COLO829 (cell line): ENCODE measurements at places on chromosomes 1 and 21.

- peak; percentile 81 for DNase-seq
Measured at GRCh38 chr1:177948336-177948972, 21.4 kb downstream of the SEC16B start.

- no peak for DNase-seq
Measured at GRCh38 chr1:4529446-4530165, 124.8 kb upstream of the AJAP1 start.

DNA sequence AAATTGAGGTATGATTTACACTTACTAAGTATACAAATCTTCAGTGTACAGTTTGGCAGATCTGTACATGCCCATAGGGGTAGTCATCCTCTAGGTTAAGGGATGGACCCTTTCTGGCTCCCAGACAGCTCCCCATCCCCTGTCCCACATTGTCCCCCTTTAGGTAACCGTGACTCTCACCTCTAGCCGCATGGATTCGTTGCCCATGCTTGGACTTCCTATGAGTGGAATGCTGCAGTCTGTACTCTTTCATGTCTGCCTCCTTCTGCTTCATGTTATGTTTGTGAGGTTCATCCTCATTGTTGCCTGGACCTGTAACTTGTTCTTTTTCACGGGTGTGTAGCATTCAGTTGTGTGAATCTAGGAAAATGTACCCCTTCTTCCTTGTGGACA is 20.3 kb downstream of the SLC37A1 start:
- no peak for DNase-seq

GRCh38 chr1:51341876-51342496 is 11.6 kb upstream of the TTC39A start:
- no peak for DNase-seq

DNA sequence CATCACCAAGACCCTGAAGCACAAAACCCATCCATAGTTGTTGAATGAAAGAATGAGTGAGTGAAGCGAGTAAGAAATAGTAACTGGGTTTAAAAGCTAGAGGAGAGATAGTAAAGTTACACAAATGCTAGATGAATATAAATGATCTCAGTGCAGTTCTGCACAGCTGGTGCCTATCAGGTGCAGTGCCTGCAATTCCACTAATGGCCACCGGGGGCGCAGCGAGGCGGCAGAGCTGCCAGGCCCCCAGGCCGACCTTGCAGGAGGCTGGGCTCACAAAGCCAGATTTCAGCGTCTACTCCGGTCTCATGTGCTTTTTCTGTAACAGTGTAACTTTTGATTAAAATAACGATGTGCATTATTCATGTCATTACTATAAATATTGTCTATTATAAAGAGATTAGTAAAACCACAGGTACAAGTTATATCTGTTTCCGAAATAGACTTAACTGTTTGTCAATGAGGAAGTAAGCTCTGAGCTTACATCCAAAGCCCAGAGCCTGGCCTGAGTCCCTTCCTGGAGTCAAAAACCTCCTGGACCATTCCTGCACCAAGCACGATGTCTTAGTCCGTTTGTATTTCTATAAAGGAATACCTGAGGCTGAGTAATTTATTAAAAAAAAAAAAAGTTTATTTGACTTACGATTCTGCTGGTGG is 477.6 kb downstream of the NPHP4 start:
- peak; percentile 65 for DNase-seq

GRCh38 chr1:61226791-61227567 is 144.6 kb downstream of the NFIA start:
- DNase-seq: no peak

DNA sequence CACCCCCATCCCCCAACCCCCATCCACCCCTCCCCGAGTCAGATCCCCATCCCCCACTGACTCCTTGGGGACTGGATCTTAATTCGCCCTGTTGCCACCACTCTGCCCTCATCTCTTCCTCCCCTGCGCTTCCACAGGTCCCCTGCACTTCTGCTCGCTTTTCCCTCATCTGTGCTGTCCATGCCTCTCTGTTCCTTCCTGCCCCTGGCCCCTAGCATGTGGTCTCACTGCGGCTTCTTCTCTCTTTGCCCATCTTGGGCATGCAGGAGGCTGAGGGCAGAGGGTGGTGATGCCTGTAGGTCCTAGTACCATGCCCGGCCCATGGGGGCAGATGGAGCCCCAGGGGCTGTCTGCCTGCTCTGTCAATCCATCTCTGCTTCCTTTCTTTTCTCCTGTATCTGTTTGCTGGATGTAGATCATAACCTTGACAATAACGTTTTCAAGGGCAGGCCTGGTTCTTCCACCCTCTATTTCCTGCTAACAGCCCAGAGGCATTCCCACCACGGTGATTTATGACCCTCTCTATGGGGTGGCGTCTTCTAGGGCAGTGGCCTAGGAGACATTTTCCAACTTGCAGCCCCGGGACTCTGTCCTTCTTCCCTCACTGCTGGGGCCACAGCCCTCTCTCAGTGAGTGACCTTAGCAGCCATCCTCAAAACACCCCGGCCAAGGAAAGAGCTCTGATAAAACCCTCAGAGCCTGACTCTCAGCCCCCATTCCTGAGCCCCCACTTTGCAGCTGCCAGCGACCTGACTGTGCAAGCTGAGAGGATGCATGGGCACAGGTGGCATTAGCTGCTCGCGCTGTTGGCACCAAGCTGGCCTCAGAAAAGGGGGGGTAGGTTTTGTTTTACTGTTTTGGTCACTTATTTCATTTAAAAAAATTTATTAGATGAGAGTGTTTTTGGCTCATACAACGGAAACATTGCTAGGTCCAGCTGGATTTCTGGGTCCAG is 33.9 kb downstream of the TMEM51 start:
- DNase-seq: no peak

DNA sequence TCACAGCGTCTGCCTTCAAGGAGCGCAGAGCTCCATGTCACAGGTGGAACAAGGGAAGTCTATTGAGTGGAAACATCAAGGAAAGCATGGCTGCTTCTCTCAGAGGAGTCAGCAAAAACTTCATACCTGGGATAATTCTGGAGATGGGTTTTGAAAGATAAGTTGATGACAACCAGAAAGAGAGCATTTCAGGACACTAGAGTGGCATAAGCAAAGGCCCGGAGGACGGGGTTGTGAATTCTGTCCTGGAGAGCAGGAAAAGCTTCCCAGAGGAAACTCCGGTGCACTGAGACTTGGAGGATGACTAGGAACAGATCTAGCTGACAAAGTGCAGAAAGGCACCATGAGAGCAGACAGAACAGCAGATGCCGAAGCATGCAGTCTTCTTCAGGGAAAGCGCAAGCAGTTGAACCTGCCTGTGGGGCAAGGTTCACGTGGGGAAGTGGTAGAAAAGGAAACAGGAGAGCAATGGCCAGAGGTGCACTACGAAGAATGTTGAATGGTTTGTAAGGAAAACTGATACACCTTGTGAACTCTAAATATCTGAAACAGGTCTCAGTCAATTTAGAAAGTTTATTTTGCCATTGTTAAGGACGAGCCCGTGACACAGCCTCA is 222.9 kb downstream of the PLPP3 start:
- no peak for DNase-seq

DNA sequence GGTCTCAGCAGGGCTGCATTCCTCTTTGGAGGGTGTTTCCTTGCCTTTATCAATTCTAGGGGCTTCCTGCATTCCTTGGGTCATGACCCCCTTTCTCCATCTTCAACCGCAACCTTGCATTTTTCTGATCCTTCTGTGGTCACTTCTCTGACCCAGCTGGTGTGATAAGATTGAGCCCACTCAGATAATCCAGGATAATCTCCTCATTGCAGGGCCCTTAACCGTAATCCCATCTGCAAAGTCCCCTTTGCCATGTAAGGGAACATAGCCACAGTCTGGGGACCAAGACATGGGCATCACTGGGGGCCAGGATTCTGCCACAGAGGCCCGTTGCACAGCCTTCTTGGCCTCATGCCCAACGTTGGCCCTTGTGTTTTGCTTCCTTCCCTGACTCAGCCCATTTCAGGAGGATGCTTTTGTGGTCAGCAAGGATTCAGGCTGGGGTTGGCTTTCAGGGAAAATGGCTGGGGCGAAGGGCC is 35.0 kb upstream of the IL19 start:
- no peak for DNase-seq

- DNase-seq: no peak
Measured at GRCh38 chr1:33122483-33123178, 41.7 kb downstream of the AZIN2 start.

DNA sequence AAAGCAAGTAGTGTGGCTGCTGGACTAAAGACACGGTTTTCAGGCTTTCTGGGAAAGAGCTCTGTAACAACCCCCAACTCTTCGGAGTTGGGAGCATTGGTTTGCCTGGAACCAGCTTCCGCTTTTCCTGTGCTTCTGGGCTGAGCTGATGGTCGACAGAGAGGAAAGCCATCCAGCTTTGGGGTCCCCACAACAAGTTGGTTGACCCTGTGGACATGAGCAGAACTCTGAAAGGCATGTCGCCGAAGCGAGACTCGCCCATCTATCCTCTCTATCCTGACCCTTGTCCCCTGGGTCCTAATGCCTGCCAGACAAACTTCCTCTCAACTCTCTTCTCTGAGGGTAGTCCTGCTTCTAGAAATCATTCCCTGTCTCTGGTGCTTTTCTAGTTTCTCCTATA is 31.9 kb upstream of the FCGR2A start:
- no peak for DNase-seq

- DNase-seq: no peak
Measured at GRCh38 chr1:229941831-229942230, 125.2 kb upstream of the GALNT2 start.

- DNase-seq: no peak
Measured at GRCh38 chr1:54575605-54576290, 27.7 kb downstream of the ACOT11 start.

DNA sequence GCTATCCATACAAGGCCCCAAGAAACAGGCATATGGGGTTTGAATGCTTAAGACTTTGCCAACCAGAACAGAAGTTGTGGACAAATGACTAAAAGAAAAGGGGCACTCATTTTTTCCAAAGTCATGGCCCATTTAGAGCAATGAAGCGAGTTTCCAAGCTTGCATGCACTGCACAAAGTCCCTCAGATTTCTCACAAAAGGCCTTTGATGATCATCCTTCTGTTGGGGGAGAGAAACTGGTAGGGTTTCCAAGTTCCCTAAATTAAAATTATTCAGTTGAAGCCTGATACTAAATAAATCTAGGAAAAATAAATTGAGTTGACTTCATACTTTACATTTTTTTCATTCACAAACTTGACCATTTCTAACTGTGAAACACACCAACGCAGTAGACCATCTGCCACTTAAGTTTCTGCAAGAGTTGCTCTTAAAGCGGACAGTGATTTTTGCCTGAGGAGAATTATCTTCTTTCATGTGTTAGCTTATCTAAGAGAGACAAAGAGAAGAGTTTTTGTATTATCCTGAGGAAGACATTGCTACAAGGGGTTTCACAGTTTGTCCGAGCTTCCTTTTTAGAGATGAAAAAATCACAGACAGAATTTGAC is 139.2 kb downstream of the SEC16B start:
- peak; percentile 43 for DNase-seq

DNA sequence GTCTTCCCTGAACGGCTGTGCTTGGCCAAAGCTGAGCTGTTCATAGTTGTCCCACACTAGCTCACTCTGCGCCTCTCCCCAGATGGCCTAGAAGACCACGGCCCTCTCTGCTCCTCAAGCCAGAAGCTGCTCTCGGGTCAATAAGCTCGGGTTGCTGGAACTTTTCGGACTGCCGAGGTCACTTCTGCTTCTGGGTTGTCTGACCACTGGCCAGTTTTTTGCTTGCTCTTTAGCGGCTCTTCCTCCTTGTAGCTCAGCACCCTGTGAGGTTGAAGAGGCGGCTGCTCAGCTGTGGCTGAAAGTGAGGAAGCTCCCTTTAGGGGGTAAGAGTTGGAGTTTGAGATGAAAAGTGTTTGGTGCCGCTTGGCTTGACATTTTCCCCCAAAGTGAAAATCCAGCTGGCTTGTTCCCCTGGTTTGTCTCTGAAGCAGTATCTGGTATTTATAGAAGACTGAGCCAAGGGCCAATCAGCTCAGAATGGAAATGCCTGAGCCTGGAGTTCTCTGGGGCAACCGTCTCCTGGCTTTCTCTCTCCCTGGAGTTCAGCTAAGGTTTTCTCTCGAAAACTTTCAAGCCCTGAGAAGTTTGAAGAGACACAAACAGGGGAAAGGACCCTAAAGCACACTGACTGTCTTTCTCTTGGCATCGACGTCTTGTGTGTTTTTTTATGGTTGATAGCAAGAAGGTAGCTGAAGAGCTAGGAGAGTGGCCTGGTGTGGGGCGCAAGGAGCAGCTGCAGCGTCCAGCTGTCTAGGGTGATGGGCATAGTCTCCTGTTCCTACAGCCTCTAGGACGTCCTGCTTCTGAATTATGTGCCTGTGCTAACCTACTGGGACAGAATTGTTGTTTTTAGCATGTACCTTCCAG is 72.0 kb downstream of the SYT6 start:
- DNase-seq: no peak

DNA sequence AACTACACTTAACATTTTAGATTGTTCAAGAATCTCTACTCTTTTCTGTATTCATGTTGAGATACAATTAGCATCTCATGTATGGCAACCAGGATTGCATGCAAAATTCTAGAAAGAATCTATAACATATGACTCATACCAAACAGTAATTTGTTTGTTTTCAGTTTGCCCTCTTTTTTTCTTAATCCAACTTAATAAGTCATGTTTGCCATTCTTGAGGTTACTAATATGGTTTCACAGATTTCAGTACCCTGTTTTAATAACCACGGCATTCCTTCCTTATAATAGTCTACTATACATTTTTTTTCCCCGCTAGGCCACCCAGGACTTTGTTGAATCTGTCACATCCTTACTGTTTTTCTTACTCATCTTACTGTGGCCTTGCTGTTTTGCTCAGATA is 140.8 kb downstream of the FMN2 start:
- peak; percentile 91 for DNase-seq

GRCh38 chr1:156599811-156600210 is 1.5 kb downstream of the GPATCH4 start:
- DNase-seq: no peak

DNA sequence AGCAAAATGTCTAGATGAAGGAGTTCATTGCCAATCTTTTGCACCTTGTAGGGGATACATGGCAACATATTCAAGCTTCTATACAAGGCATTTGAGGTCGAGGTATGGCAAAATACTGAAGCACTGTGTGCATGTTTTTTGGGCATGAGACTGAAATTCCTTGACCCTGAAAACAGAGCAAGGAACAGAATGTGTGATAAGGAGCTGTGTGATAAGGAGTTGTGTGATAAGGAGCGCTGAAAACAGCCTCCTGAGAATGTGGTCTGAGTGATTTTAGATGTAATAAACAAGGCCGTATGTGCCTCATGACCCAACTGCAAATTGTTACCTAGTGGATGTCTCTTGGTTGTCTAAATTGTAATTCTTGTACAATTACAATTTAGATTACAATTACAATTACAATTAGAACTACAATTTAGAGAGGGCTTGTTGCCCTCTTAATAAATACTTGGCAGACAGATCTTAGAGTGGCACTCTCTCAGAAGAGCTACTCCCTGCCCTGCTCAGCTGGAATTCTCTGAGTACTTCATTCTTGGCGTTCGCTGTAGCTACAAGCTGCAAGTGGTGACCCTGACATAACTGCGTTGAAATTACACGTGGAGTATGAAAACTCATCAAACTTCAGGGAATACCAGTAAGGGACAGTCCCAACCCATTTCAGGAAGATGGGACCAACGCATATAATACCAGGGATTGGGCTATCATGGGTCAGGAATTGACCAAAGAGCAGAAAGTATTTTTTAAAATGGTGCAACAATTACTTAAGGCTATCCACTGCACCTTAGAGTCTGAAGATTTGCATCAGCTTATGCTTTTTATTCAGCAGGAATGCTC is 20.0 kb upstream of the ITLN1 start:
- no peak for DNase-seq
